Hepatocyte (in vitro differentiated cells): ENCODE measurements at places on chromosomes 12 and 14. TPM values are rescaled to one million over a fixed set of nuclear protein-coding genes. Genes with fewer than 3 reads are reported as not detected.

- peaks cover 8% of the 10 kb centered on the region for H3K4me1 ChIP-seq
- H3K27me3 ChIP-seq: no peaks in the 10 kb centered on the region
- no peak overlapping the region for H3K4me3 ChIP-seq
- no peaks in the 10 kb centered on the region for H3K36me3 ChIP-seq
- peak overlapping the region; percentile 69 for H3K27ac ChIP-seq
Observed at GRCh38 chr12:101459642-101460346, 15.3 kb upstream of the SPIC start.

GRCh38 chr12:122293081-122293480 lies 26.8 kb upstream of the VPS33A start:
- no peaks in the 10 kb centered on the region for H3K4me1 ChIP-seq
- no peaks in the 10 kb centered on the region for H3K27me3 ChIP-seq
- no peak overlapping the region for H3K4me3 ChIP-seq
- DNase-seq: no peak
- H3K36me3 ChIP-seq: no peaks in the 10 kb centered on the region

METAP2 gene
- total RNA-seq: 69.7 and 75.9 TPM in 2 replicates

SLIRP gene
- 246 and 281 TPM in 2 replicates for total RNA-seq

FOXN4 gene
- total RNA-seq: not detected in 2 replicates

DNA sequence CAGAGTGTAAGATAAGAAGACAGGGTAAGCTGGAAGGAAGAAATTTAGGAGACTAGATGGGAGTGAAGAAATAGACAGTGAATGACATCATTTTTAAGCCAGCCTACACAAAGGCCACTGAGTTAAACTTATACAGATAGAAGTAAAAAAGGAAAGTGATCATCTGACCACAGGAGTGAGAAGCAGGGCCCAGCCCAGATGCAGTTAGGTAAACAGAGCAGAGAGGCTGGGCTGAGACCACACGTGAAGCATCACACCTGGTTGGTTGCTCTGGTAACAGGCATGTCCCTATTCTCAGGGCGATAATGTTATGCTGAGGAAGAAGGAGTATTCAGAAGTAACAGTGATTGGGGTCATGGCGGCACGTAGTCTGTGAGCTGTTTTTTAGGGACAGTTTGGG lies 1079.4 kb downstream of the AACS start:
- no peak overlapping the region for H3K27ac ChIP-seq
- no peak for DNase-seq
- H3K36me3 ChIP-seq: no peaks in the 10 kb centered on the region
- no peaks in the 10 kb centered on the region for H3K4me1 ChIP-seq

- DNase-seq: no peak
- no peaks in the 10 kb centered on the region for H3K27me3 ChIP-seq
- no peak overlapping the region for H3K27ac ChIP-seq
- peaks cover 22% of the 10 kb centered on the region for H3K4me1 ChIP-seq
- no peaks in the 10 kb centered on the region for H3K36me3 ChIP-seq
Observed at GRCh38 chr14:54629635-54630360, 62.9 kb downstream of the SAMD4A start.

SCNN1A gene
- 21.7 and 28.6 TPM in 2 replicates for total RNA-seq
